Umbilical cord (tissue), 2 donors: ENCODE measurements at places on chromosomes 16 and 17.
A peak's percentile ranks its signal among the peaks of the same experiment; 100 is the strongest.

GRCh38 chr16:57653936-57654335 is 14.2 kb upstream of the ADGRG3 start:
- DNase-seq: peak; percentile 54

DNA sequence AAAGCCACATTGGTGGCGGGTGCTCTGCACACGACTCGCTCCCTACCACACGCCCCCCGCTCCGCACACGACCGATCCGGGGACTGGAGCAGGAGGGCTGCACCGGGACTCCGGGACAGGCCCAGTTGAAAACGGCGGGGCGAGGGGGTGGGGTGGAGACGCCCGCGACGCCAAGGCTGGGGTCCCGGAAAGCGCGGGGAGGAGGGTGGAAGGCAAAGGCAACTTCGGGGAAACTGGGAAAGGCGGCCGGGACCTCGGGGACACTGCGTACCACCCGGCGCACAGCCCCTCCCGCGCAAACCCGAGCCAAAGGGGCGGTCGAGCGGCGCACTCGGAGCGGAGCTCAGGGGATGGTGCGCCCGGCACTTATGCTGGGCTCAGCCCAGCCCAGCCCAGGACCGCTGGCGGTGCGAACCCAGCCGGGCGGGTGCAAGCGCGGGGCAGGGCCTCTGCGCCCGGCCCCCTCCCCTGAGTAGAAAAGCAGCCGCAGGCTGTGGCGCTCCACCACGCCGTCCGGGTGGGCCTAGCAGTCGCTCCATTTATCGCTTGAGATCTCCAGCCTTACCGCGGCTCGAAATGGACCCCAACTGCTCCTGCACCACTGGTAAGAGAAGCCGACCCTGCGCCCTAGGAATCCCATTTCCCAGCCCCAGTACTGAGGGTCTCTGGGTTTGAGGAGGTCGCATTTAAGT is at the start of gene MT1M:
Gene MT1M, plus strand, starts transcription at position 504 of the 692 bp plus-strand sequence. Its CDS starts 73 bp downstream, at position 577.
- no peak for DNase-seq

- no peak for DNase-seq
Observed at GRCh38 chr16:85587762-85588556, 25.2 kb upstream of the GSE1 start.

DNA sequence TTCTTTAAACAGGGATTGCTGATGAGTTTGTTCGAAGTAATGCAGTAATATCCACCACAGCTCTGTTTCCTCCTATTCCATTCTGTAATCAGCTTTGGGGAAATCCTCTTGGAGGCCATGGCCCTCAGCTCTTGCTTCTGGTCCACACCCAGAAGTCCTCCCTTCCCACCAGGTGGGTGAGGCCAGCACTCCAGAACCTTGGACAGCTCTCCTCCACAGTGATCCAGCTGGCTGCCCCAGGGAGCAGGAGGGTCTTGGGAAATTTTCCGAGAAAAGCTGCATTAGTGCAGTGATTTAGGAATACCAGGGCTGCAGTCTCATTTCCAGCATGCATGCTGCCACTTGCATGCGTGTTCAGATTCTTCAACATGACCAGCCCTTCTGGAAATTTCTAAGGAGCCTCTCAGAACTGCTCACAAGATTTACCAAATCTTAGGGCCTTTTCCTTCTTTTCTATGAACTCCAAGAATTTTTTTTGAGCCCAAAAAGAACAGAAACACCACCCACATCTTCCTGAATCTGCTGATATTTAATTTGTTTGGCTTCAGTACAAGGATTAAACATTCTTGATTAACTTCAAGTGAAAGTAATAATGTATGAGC is 4.2 kb downstream of the SMPD3 start:
- DNase-seq: peak; percentile 69

GRCh38 chr17:8041249-8041928 is 2.5 kb downstream of the ALOX15B start:
- DNase-seq: peak; percentile 82

DNA sequence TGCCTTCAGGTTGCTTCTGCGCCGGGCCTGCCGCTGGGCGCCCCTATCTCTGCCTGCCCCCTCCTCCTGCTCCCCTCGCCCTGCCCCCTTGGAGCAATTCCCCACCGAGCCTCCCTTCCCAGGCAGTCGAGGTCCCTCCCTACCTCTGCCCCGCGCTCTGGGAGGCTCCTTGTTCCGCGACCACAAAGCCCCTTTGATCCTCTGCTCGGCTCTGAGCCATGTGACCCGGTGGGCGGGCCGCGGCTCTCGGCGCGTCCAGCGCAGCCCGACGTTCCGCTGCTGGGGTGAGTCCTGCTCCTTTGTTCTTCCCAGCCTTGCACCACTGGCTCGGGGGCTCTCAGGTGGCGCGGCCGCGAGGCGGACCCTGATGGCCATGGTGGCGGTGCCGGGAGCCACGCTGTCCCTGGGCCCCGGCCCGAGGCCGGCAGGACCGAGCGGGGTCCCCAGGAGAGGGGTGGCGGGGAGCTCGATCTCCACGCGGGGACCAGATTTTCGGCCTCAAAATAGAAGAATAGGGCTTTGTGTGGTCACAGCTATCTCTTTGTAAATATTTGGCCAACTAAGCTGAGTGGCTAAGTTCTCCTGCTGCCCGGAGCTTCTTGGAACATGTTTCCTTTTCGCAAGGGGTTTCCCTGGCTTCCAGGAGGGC is 310.6 kb downstream of the SEC14L1 start:
- peak; percentile 93 for DNase-seq

DNA sequence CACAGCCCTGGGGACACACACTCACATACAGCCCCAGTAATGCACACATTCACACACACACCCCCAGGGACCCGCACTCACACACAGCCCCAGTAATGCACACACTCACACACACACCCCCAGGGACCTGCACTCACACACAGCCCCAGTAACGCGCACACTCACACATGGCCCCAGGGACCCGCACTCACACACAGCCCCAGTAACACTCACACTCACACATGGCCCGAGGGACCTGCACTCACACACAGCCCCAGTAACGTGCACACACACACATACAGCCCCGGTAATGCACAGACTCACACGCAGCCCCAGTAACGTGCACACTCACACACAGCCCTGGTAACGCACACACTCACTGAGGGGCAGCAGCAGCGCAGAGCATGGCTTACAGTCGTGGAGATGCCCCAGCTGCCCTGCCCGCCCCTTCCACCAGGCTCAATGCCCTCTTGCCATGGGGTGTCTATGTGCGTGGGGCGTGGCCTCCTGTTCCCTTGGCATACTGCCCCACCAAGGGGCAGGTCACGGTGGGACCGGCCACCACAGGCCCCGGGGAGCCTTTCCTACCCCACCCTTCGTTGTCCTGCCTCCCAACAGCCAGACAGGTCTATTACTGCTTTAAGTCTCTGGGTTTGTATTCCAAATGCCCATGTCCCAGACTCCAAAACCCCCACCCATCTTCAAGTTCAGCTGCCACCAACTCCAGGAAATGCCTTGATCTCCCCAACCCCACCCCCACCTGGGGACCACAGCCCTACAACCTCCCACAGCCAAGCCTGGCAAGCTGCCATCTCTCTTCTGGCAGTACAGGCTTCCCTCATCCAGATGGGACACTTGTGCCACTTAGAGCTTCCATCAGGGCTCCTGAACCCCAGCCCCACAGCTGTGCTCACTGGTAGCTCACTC is 2.7 kb downstream of the CCDC102A start:
- no peak for DNase-seq

DNA sequence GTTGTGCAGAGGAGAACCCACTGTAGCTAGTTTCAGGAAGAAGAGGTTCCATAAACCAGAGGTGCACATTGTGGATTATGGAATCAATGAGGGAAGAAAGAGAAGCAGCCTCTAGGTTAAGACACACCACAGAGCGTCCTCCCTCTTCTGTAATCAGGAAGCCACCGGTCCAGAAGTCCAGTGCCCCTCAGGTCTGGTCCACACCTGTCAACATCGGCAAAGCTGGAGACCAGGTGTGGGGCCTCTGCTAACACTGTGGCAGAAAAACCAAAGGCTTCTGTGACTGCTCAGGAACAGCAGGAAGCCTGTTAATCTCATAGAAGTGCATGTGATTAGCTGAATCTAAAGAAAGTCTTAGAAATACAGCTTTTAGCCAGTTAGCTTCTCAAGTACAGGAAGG is 23.3 kb downstream of the LIMD2 start:
- DNase-seq: no peak

GRCh38 chr17:44972953-44973352 is 4.8 kb upstream of the C1QL1 start:
- DNase-seq: no peak

DNA sequence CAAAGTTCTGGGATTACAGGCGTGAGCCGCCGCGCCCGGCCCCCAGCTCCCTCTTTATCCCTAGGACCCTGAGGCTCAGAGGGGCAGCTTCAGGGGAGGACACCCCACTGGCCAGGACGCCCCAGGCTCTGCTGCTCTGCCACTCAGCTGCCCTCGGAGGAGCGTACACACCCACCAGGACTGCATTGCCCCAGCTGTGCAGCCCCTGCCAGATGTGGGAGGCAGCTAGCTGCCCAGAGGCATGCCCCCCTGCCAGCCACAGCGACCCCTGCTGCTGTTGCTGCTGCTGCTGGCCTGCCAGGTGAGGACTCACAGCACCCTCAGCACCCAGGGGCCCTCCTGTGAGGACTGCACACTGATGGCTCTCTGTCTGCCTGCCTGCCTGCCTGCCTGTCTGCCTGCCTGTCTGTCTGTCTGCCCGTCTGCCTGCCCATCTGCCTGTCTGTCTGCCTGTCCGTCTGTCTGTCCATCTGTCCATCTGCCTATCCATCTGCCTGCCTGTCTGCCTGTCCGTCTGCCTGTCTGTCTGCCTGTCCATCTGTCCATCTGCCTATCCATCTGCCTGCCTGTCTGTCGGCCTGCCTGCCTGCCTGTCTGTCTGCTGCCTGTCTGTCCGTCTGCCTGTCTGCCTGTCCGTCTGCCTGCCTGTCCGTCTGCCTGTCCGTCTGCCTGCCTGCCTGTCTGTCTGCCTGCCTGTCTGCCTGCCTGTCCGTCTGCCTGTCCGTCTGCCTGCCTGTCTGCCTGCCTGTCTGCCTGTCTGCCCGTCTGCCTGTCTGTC is 5.0 kb downstream of the GCGR start:
- DNase-seq: no peak

DNA sequence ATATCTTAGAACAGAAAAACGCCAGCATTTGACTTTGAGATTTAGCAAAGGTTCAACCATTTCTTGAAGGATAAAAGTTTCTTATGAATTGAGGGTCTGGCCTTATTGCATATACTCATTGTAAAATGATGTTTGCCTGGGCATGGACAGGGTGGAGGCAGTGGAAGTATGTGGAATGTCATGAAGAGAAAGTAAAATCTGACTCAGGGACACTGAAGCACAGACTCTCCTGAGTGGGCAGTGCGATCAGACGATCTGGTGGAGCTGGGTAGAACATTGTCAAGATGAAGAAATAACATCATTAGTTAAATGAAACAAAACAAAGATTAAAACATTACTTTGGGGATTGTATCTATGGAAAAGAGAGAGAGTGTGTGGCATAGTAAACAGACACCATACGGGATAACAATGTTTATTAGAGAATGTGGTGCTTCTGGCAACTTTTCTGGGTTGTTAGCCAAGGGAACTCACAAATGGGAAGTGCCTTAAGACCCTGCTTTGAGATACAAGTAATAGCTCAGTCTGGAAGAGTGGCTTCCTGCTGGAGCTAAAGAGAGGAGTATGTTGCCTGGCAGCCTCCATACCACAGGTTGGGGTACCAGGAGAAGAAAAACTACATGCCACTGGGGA is 4.4 kb downstream of the MAP3K3 start:
- DNase-seq: no peak

- no peak for DNase-seq
Observed at GRCh38 chr17:76071531-76072147, 678 bp downstream of the SRP68 start.

DNA sequence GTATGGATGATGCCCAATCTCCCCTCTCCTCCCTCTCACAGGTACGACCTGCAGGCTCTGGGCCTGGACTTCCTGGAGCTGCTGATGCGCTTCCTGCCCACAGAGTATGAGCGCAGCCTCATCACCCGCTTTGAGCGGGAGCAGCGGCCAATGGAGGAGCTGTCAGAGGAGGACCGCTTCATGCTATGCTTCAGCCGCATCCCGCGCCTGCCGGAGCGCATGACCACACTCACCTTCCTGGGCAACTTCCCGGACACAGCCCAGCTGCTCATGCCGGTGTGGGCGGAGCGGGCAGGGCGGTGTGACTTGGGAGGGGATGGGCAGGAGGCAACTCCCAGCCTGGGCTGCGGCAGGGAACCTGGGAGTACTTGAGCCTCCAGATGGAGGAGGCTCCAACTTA is 18.1 kb downstream of the SPATA32 start:
- no peak for DNase-seq

- DNase-seq: peak; percentile 71
Observed at GRCh38 chr17:79019632-79020584, 4.1 kb upstream of the C1QTNF1 start.

DNA sequence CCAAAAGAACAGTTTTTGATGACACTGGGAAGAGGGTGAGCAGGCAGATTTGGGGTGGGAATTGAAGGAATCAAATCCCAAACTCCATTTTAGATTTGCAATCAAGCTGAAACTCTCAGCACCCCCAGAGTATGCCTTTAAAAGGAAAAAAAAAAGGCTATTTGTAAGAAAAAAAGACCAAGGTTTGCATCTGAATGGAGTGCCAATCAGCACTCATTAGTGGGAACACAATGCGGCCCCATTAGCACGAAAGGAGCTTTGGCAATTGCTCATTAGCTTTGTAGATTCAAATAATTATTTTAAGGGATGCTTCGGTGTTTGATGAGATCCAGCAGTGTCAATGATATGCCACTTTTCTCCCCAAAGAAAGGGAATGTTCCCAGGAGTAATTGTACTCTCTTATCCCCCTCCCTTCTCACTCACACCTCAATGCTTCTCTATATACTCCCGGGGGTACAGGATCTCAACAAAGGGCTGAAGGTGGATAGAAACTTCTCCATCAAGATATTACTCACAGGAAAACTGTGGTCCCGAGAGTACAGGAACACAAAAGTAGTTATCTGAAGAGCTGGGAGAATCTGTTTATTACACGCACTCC is 32.2 kb downstream of the CHP2 start:
- no peak for DNase-seq

- DNase-seq: no peak
Observed at GRCh38 chr17:2948721-2949468, 114.5 kb downstream of the OR1D5 start.

DNA sequence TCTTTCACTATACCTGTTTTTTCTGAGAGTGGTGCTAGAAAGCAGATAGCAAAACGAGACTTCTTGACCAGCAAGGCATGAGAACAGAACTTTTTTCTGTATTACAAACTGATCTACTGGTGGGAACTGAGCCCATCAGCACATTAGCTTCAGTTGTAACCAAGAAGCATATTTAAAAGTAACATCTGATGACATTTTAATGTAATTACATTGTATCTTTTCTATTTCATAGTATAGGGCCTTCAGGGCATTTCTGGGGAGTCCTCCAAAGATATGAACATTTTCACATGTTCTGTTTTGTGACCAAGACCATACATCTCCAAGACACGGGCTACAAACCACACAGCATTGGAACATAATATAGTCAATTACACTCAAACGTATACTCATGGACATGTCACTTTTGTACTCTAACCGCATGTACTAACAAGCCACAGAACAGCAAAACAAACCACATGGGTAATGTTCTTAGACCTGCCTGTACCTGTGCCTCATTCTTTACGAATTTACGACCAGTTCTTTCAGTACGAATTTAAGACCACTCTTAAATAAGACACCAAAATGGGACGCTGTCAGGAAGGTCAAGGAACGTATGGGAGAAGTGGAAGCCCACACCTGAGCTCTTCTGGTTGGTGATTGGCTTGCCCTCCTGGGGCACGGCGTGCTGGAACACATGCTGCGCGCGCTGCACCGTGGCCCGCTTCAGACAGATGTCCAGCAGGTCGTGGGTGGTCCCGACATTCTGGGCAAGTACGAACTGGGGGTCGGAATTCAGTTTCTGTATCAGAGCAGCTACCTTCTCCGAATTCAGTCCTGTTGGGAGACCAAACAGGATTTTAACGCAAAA is 825 bp downstream of the BLMH start:
- peak; percentile 48 for DNase-seq
